ENCODE measurements at places on chromosomes 1 and 21. TPM values are rescaled to one million over a fixed set of nuclear protein-coding genes. Genes with fewer than 3 reads are reported as not detected.

The ADORA3 gene
- total RNA-seq, result not detected

The CFAP74 gene
- total RNA-seq, result not detected

The UBL4B gene
- 0.51 TPM for total RNA-seq

The TCHHL1 gene
- total RNA-seq, result not detected

The ADGRL4 gene
- 11.6 TPM for total RNA-seq

The C1orf141 gene
- not detected for total RNA-seq

The FAM72D gene
- total RNA-seq, result not detected

The ELK4 gene
- total RNA-seq, result 8.8 TPM

The PCAT6 gene
- not detected for total RNA-seq

The MAP7D1 gene
- total RNA-seq, result 102 TPM

The C21orf58 gene
- total RNA-seq, result 1.9 TPM

The C1orf87 gene
- not detected for total RNA-seq

The B3GALT5 gene
- not detected for total RNA-seq

The TNFAIP8L2 gene
- total RNA-seq, result not detected

The TMEM200B gene
- total RNA-seq, result 25.4 TPM

The PTPN22 gene
- not detected for total RNA-seq

The ELAVL4 gene
- not detected for total RNA-seq

The ZNF593OS gene
- not detected for total RNA-seq

All from pericardium fibroblast (primary cell).